ENCODE measurements at places on chromosomes 3 and 15.

DNA sequence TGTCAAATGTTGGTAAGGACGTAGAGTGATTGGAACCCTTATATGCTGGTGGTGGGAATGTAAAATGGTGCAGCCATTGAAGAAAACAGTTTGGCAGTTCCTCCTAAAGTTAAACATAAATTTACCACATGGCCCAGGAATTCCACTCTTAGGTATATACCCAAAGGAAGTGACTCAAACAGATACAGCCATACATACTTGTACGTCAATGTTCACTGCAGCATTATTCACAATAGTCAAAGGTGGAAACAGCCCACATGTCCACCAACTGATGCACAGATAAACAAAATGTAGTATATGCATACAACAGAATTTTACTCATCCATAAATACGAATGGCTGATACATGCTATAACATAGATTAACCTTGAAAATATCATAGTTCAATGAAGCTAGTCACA is 13.2 kb downstream of the CLASP2 start:
- no peak for DNase-seq

DNA sequence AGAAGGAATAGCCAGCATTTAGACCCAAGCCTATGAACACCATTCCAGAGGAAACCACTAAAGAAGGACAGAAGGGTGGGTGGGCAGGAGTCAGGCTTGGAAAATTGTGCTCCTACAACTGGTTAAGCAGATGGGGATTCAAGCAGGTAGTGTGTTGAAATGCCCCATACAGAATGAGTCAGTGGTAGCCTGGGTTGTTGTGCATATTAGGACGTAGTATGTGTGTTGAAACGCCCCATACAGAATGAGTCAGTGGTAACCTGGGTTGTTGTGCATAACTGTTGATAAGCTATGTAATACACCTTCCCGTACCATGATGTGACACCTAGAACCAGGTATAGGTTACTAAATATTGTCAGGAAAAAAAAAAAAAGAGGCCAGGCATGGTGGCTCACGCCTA is 34.0 kb downstream of the MINDY4B start:
- peak; percentile 5 for DNase-seq

- no peak for DNase-seq
Measured at GRCh38 chr3:14570089-14570488, 29.9 kb upstream of the GRIP2 start.

DNA sequence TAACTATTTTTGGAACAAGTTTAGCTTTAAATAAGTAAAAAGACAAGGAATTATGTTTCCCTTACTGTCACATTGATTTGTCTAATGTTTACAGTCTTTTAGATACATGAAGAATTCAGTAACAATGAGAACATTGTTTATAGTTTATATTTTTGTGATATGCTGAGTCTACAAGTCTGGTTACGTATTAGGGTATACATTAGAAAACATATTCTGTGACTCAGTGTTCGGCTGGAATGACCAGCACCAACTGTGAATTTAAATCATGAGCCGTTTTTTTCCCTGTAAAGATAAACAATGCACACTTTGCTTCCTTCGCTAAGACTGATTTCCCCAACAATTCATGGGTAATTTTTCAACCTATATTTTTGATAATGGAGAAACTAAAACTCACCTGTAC is 131.5 kb downstream of the DUT start:
- no peak for DNase-seq

- DNase-seq: peak; percentile 77
Measured at GRCh38 chr3:130849091-130849552, 44.8 kb upstream of the ATP2C1 start.

GRCh38 chr3:11155341-11156025 is 1.2 kb downstream of the HRH1 start:
- peak; percentile 66 for DNase-seq

DNA sequence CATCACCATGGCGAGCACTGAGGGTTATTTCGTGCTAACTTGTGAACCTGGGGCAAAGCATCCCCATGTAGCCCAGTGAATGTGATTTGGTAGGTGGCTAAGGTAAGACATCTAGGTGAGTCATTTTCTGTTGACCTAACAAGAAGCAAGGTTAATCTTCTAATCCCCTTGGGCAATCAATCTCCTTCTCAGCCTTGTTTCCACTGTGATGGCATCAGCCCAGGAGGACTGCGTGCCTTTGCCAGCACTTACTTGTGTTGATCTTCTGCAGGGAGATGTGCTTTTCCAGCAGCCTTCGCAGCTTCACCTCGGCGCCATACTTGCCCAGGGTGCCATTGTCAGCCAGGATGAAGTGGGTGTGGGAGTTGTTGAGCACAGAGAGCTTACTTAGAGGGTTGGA is 35.7 kb downstream of the TRPM1 start:
- DNase-seq: no peak

DNA sequence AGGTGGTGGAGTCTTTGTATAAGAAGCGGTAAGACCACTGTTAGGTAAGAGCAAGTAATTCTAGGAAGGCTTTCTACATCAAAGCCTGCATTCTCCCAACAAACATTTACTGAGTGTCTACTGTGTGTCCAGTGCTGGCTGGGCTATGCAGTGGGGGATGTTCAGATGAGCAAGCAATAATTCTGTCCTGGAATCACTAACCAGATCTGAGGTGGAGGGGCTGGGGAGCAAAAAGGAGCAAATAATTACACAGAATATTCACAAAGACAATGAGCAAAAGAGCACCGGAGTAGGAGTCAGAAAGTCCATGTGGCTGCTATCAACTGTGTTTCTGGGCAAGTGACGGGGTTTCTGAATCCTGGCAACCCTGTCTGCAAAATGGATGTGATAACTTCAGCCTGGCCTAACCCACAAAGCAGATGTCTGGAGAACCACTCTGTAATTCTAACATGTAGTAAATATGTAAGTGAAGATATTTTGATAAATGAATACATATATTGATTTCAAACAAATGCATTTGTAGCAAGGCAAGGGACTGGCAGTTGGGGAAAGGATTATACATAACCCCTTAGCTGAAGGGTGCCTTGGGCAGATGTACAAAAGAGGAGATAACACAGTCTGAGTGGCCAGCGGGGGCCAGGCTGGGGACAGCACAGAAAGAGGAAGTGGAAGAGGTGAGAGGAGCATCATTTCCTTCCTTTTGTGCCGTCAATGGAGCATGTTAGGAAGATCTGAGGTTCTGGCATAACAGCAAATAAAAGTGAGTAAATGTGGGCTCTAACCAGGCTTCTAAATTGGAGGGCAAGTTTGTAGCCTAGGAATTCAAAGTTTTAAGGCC is 28.8 kb downstream of the CYP8B1 start:
- DNase-seq: no peak

DNA sequence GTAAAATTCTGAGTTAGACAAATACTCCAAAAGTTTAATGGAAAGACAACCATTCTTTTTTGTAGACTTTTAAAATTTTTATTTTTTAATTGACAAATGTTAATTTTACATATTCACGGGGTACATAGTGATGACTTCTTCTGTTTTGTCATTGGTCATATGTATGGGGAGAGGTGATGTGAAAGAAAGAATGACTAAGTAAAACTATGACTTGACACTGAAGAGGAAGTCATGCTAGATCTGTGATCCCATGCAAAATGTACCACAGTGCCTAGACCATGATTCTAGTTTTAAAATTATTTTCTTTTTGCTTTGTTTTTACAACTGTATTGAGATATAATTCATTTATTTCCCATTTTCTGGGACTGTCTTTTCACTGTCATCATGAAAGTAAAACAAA is 281.6 kb downstream of the MBNL1 start:
- DNase-seq: no peak

DNA sequence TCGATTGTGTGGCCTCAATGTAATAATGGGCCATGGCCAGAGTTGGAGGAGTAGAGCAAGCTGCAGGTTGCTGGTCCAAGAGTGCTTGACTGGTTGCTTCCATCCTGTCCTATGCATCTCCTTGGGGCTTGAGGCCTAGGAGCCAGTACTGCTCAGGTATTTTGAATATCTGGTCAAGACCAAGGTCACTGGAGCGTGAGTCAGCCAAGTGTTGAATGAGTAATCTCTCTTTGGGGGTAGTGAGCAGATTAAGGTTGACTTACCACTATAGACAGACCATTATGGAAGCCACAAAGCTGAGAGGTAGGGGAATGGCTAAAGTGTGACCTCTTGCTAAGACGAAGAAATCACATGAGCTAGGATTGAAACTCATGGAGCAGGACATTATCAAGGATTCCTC is 9.4 kb upstream of the PARP6 start:
- DNase-seq: no peak

- DNase-seq: peak; percentile 46
Measured at GRCh38 chr15:100131321-100132224, 210.2 kb downstream of the ADAMTS17 start.

GRCh38 chr15:68277131-68277602 is 378 bp upstream of the FEM1B start:
- no peak for DNase-seq

- DNase-seq: peak; percentile 50
Measured at GRCh38 chr15:68578175-68578979, 416 bp upstream of the CORO2B start.

- peak; percentile 90 for DNase-seq
Measured at GRCh38 chr3:184289426-184289938, 9.6 kb upstream of the PSMD2 start.
